ENCODE measurements at places on chromosomes 6 and 20.

GRCh38 chr6:53924821-53925422 is 130.1 kb downstream of the LRRC1 start:
- H3K4me3 ChIP-seq, result no peak overlapping the region
- H3K36me3 ChIP-seq, result peaks cover 14% of the 10 kb centered on the region
- no peak for DNase-seq
- peak overlapping the region; percentile 33 for H3K27ac ChIP-seq
- H3K4me1 ChIP-seq, result peaks cover 50% of the 10 kb centered on the region

DNA sequence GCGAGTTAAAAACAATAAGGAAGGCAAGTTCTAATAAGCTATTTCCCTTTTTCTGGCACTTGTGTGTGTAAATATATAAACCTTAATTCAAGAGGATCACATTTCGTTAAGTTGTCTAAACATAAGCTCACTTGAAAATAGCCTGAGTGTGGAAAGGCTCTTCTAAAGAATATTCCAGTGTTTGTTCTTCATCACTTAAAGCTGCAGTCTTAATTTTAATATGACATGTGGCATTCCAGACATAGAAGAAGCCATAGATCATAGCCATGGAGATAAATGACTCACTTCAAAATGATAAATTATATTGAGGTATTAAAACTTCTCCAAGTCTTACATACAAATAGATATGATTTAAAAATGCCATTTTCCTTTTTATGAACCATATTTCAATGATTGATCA is 42.1 kb downstream of the IYD start:
- H3K4me3 ChIP-seq, result no peak overlapping the region
- no peak for DNase-seq
- no peaks in the 10 kb centered on the region for H3K36me3 ChIP-seq
- H3K4me1 ChIP-seq, result peaks cover 26% of the 10 kb centered on the region
- H3K27me3 ChIP-seq, result peaks cover 67% of the 10 kb centered on the region

- H3K4me3 ChIP-seq, result no peak overlapping the region
- H3K27ac ChIP-seq, result no peak overlapping the region
- no peaks in the 10 kb centered on the region for H3K27me3 ChIP-seq
- H3K4me1 ChIP-seq, result peaks cover 10% of the 10 kb centered on the region
- DNase-seq, result peak; percentile 3
- H3K36me3 ChIP-seq, result no peaks in the 10 kb centered on the region
These were observed 630.8 kb downstream of the PHF3 start for GRCh38 chr6:64266351-64266821.

DNA sequence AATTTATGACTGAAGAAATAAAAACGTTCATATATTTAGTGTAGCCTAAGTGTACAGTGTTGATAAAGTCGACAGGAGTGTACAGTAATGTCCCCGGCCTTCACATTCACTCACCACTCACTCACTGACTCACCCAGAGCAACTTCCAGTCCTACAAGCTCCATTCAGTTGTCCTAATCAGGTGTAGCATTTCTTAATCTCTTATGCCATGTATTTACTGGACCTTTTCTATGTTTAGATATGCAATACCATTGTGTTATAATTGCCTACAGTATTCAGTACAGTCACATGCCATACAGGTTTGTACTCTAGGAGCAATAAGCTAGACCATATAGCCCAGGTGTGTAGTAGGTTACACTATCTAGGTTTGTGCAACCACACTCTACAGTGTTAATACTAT is 610.2 kb upstream of the NOX3 start:
- H3K27me3 ChIP-seq, result no peaks in the 10 kb centered on the region
- H3K4me3 ChIP-seq, result no peak overlapping the region
- H3K36me3 ChIP-seq, result no peaks in the 10 kb centered on the region
- H3K27ac ChIP-seq, result no peak overlapping the region
- DNase-seq, result no peak

DNA sequence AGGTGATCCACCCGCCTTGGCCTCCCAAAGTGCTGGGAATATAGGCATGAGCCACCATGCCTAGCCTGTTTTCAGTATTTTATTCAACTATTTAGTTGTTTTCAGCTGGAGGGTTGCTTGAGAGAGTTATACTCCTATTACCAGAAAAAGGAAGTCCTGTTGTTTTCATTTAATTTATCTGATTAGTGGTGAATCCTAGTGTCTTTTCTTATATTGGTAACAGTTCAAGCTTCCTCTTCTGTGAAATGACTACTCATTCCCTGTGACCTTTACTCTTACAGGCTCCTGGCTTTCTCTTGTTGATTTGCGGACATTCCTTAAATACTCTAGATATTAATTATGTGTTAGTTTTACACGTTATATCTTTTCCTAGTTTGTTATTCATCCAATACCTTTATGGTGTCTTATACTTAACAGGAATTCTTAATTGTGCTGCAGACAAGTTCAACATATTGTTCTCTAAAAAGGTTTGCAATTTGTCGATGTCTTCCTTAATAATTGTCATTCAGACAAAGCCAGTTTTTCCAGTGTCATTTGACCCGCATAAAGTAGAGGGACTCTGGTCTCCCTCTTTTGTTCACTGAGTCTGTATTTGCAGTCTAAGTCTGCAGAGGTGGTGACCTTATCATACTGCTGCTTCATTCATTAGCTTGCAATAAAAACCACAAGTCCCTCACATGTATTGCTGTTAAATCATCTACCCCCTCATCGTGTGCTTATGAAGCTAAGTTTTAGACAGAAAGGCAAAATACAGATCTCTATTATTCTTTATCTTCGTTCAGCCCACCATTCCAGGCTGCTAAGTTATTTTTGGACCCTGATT is 51.4 kb downstream of the ZBTB9 start:
- peaks cover 13% of the 10 kb centered on the region for H3K4me1 ChIP-seq
- H3K27me3 ChIP-seq, result peaks cover 8% of the 10 kb centered on the region
- no peak overlapping the region for H3K27ac ChIP-seq
- no peak overlapping the region for H3K4me3 ChIP-seq
- no peak for DNase-seq

- H3K4me3 ChIP-seq, result no peak overlapping the region
- H3K36me3 ChIP-seq, result peaks cover 5% of the 10 kb centered on the region
- H3K27me3 ChIP-seq, result no peaks in the 10 kb centered on the region
These were observed 141.7 kb upstream of the CARMIL1 start for GRCh38 chr6:25137480-25137879.

DNA sequence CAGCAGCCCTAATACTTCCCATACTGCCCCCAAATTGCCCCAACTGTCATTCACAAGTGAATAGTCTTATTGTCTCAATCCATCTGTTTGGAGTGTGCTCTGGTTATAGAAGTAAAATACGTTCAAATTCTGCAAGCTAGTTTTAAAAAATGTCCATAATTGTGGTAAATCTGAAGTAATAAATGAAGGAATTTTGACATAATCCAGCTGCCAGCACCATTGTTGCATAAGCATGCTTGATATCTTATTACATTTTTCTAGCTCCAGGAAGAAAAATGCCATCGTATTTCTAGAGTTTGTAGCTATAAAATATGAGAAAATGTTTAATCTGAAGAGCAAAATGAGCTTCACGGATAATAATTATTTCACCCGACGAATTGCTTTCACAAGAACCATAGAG is 664.7 kb downstream of the RFPL4B start:
- no peak overlapping the region for H3K27ac ChIP-seq
- H3K27me3 ChIP-seq, result peaks cover 3% of the 10 kb centered on the region
- H3K4me3 ChIP-seq, result no peak overlapping the region

DNA sequence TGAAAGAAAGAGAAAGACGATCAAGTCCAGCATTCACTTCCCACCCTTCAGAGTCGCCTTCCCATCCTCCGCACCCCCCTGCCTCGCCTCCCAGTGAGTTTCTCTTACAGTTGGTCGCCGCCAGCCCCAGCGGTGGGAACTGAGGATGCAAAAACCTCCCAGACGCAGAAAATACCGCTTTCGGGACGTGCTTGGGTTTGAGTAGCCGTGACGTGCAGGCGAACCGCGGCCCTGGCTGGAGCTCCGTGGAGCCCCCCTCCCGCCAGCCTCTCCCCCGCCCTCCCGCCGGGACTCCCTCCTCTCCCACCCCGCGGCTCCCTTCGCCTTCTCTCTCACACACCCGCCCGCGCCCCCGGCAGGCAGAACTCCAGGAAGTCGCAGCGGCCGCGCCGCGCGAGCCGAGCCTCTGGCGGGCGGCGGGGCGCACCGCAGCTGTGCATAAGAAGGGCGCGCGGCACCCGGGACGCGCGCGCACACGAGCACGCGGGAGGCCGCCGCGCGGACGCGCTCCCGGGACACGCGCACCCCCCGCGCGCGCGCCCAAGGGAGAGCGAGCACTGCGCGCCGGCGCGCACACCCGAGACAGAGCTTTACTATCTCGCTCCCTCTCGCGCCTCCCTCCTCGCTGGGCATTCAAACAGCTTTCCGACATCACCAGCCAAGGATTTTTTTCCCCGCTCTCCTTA is at the start of gene ADGRB3:
TSS of gene ADGRB3 (plus strand) at position 557 of the 686 bp plus-strand sequence. CDS start 3,394 bp downstream, outside the sequence.
- peak within 1 kb of the TSS; percentile 64 for H3K27ac ChIP-seq
- DNase-seq, result peak; percentile 90
- H3K36me3 ChIP-seq, result no peaks in the 10 kb centered on the region
- H3K4me1 ChIP-seq, result peaks cover 37% of the 10 kb centered on the region

DNA sequence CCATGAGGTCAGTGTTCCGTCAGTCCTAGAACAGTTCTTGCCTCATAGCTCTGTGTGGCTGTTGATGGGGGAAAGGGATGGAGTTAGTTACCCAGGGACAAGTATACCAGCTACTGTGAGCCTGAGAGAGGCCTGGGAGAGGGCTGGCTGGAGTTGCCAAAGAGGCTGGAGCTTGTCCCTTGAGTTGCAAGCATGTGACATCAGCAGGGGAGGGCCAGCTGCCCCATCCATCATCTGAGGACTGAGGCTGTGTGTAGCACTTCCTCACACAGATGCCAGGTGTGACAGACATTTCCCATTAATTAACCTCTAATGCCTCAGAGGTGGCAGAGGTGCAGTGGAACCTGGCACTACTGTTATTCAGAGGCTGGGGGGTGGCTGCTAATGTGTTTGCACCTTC is 131.6 kb downstream of the PHACTR3 start:
- H3K27ac ChIP-seq, result no peak overlapping the region
- no peaks in the 10 kb centered on the region for H3K4me1 ChIP-seq
- H3K36me3 ChIP-seq, result no peaks in the 10 kb centered on the region
- H3K27me3 ChIP-seq, result peaks cover 5% of the 10 kb centered on the region
- H3K4me3 ChIP-seq, result no peak overlapping the region

GRCh38 chr6:54717849-54718455 is 128.6 kb upstream of the FAM83B start:
- no peak overlapping the region for H3K4me3 ChIP-seq
- H3K36me3 ChIP-seq, result no peaks in the 10 kb centered on the region
- H3K27me3 ChIP-seq, result no peaks in the 10 kb centered on the region
- no peak overlapping the region for H3K27ac ChIP-seq
- H3K4me1 ChIP-seq, result peaks cover 17% of the 10 kb centered on the region

DNA sequence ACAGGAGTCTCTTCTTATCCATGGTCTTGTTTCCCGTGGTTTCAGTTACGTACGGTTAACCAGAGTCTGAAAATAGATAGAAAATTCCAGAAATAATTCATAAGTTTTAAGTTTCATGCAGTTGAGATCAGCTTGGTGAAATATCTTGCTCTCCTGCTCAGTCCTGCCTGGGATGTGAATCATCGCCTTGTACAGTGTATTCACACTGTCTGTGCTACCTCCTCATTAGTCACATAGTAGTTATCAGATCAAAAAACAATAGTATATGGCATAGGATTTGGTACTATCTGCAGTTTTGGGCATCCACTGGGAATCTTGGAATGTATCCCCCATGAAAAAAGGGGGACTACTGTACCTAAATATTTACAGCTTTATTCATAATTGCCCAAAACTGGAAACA is 22.7 kb upstream of the MOCS1 start:
- H3K36me3 ChIP-seq, result no peaks in the 10 kb centered on the region
- no peak overlapping the region for H3K4me3 ChIP-seq
- no peaks in the 10 kb centered on the region for H3K4me1 ChIP-seq
- no peak overlapping the region for H3K27ac ChIP-seq
- no peak for DNase-seq
- H3K27me3 ChIP-seq, result no peaks in the 10 kb centered on the region

DNA sequence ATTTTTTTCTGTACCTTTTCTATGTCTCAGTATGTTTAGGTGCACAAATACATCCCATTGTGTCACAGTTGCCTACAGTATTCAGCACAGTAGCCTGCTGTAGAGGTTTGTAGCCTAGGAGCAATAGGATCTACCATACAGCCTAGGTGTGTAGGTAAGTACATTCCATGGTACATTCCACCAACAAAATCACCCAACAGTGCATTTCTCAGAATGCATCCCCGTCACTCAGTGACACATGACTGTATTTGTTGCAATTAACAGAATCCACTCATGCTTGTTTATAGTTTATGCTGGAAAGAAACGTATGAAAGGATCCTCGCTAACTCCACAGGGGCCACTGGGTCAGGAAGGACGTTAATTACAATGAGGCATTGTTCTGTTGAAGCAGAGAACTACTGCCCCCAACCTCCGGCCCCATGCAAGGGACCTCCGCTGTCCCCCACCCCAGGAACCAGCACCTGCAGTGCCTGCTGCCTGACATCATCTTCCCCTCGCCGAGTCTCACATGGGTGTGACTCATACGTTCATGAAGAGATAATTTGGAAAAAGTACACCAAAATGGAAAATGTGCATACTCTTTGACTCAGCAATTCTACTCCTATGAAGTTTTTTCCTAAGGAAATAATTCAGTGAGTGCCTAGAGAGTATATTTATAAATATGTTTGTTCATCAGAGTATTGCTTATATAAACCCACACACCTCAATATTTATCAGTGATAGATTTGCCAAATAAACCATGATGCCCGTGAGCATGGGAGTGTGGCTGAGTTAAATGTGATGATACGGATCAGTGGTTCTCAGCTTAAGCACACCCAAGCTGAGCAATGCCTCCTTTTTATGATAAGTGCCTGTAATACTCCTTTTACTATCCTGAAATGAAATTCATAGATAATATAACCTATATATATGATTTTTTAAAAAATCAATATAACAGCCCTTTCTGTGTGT is 156.4 kb upstream of the ECI2 start:
- no peaks in the 10 kb centered on the region for H3K36me3 ChIP-seq
- no peak overlapping the region for H3K27ac ChIP-seq
- H3K4me3 ChIP-seq, result no peak overlapping the region
- no peak for DNase-seq
- peaks cover 21% of the 10 kb centered on the region for H3K4me1 ChIP-seq

GRCh38 chr6:79076160-79076559 is 1.9 kb downstream of the PHIP start:
- DNase-seq, result no peak
- H3K4me3 ChIP-seq, result peak overlapping the region; percentile 94
- H3K27ac ChIP-seq, result peak overlapping the region; percentile 31

DNA sequence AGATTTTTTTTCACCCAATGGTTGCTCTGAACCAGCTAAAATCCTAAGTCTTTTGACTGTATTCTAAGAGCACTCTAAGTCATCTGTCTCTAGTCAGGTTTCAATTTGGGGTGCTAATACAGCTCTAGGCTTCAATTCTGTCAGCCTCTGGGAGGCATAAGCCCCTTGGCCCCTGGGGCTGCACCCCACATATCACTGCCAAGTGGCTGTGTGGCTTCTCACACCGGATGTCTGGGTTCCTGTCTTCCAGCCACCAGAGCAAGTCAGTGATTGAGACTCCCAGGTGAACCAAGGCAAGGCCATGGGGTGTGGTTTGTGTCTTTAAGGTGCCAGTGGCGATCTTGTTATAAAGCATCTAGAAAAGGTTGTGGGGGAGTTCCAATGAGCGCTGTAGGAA is 136.5 kb downstream of the TMEM242 start:
- peaks cover 53% of the 10 kb centered on the region for H3K4me1 ChIP-seq
- H3K27ac ChIP-seq, result peak overlapping the region; percentile 59
- H3K27me3 ChIP-seq, result peaks cover 3% of the 10 kb centered on the region
- no peak for DNase-seq
- H3K36me3 ChIP-seq, result peaks cover 60% of the 10 kb centered on the region
- H3K4me3 ChIP-seq, result no peak overlapping the region

- H3K27ac ChIP-seq, result peak overlapping the region; percentile 71
- H3K4me3 ChIP-seq, result peak overlapping the region; percentile 48
- H3K4me1 ChIP-seq, result peaks cover 34% of the 10 kb centered on the region
- H3K27me3 ChIP-seq, result peaks cover 18% of the 10 kb centered on the region
- no peak for DNase-seq
These were observed 53.5 kb upstream of the BMP6 start for GRCh38 chr6:7672066-7673062.
